Fibroblast of skin of scalp (primary cell): ENCODE measurements at places on chromosomes 4 and X.

- DNase-seq = no peak
These were observed 332.9 kb downstream of the PPP3CA start for GRCh38 chr4:101014417-101014816.

GRCh38 chr4:102534845-102535244, 33.7 kb downstream of the NFKB1 start:
- no peak for DNase-seq

GRCh38 chr4:144709793-144710525, 64.0 kb downstream of the HHIP start:
- DNase-seq = peak; percentile 27

GRCh38 chr4:91935217-91935616, 368.5 kb upstream of the GRID2 start:
- DNase-seq = no peak

DNA sequence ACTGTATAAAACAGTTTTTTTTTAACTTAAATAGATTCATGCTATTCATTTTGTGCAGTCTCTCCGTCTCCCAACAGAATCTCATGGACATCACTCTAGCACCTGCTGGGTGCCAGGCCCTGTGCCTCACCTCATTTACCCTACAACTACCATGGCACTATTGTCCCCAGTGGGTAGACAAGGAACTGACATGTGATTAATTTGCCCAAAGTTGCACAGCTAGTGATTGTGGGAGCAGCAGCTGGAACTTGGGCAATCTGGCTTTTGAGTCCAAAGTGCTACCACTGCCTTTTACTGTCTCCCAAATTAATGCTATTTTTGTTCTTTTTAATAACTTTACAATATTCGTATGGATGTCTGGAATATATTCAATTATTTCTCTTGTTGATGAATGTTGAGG, 11.2 kb upstream of the PGRMC2 start:
- no peak for DNase-seq

GRCh38 chrX:119667111-119667878, 25.7 kb downstream of the SEPTIN6 start:
- no peak for DNase-seq

- DNase-seq = peak; percentile 9
These were observed 704.9 kb upstream of the PABPC4L start for GRCh38 chr4:134906404-134907023.

DNA sequence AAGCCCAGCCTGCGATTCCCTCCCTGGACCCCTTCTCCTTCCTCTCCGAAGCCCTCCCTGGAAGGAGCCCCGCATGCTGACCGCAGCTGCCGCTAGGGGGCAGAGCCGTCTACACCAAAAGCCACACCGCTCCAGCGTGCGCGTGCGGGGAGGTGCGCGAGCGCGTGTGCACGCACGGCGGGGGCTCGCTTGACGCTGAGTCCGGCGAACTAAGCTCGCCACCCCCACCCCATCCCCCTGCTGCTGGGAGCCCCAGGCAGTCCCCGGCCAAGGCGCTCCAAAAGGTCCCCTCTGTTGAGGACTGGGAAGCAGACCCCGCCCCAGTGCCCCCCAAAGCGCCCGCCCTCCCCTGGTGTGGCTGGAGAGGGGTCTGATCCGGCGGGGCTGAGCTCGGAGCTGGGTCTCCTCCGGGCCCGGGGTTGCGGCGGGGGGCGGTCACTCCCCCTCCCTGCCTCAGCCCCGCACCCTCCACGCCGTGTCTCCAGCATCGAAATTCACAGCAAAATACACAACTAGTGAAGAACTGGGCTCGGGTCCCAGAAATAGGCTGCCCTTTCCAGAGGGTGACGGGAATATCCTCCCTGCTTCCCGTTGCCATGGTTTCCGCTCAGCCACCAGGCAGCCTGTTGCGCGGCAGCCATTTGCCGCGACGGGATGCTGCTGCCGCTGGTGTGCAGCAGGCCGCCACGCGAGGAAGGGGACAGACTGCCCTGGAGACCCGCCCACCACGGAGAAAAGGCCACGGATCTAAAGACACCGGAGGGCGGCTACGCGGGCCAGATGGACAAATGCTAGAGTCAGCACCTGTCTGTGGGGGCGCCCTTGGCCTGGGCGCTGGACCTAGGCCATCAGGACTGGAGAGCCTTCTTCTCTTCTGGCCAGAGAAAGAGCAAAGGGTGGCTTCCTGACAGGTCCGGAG, 11.2 kb upstream of the CCNQ start:
- peak; percentile 77 for DNase-seq

DNA sequence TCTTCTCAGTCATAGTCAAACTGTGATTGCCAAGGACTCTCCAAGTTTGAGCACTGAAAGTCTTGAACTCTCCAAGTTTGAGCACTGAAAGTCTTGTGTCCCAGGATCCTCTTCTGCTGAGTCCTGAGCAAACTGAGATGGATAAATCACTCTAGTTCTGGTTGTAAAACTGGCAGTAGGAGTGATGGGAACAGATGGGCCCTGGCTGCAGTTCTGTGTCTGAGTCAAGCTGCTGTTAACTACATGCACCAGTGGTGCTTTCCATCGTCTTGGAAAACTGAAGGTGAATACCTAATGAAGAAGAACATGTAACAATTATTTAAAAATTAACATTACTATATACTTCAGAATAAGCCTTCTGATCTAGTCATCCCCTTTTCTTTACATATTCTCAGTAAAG, 27.6 kb upstream of the KCNIP4 start:
- DNase-seq = no peak

- DNase-seq = no peak
These were observed 206.2 kb upstream of the PCDH18 start for GRCh38 chr4:137738375-137738990.

- no peak for DNase-seq
These were observed 36.3 kb upstream of the PLAC8 start for GRCh38 chr4:83150653-83151330.

GRCh38 chr4:52751487-52751911, 274 bp upstream of the ERVMER34-1 start:
- peak; percentile 13 for DNase-seq

- peak; percentile 47 for DNase-seq
These were observed 754 bp upstream of the KLF3 start for GRCh38 chr4:38663090-38663800.

DNA sequence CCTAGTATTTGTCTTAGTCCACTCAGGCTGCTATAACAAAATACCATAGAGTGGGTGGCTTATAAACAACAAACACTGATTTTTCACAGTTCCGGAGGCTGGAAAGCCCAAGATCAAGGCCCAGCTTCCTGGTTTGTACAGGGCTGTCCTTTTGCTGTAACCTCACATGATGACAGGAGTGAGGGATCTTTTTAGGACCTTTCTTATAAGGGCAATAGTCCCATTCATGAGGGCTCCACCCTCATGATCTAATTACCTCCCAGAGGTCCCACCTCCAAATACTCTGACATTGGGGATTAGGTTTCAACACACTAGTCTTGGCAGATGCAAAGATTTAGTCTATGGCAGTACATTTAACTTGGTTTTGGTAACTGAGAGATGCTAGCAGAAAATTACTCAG, 20.9 kb downstream of the GPAT3 start:
- no peak for DNase-seq

DNA sequence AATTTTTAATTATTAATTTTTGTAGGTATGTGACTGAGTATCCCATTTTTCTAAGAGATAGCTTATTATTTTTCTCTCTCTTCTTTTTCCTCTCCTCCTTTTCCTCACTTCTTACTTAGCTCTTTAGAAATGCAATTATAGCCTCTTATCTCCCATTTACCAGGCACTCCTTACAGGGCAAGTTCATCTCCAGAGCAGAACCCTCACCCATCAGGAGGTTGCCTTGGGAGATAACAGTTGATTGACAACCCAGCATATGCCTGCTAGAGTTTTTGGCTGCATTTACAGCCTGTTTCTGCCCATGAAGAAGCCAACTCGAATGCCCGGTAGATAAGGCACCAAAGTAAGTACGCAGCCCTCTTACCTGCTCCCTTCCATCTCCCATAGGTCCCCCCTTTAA, 572.9 kb upstream of the ZFP42 start:
- no peak for DNase-seq

- DNase-seq = peak; percentile 35
These were observed 40.0 kb upstream of the ARSJ start for GRCh38 chr4:114019276-114019968.

GRCh38 chr4:73798842-73799241, 37.6 kb upstream of the CXCL6 start:
- DNase-seq = no peak

- DNase-seq = no peak
These were observed 9.7 kb upstream of the PLAC8 start for GRCh38 chr4:83124111-83124780.

DNA sequence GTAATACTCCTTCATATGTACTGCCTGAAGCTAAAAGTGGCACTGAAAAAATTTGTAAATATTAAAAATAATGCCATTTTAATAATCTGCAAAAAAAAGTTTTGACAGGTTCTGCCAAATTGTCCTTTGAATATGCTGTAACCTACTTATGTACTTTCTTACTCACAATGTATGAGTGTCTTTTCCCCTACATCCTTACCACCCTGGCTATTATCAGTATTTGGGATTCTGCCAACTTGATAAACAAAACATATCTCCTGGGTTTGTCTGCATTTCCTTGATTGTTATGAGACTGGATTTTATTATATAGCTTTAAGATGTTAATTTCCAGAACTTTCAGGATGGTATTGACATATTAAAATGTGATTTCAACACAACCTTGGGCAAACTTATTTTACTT, 187.9 kb downstream of the CHM start:
- DNase-seq = no peak

GRCh38 chr4:15233626-15234025, 194.2 kb upstream of the C1QTNF7 start:
- no peak for DNase-seq

GRCh38 chrX:41029332-41029731, 55.9 kb upstream of the USP9X start:
- DNase-seq = no peak

- DNase-seq = no peak
These were observed 103.8 kb downstream of the MAPK10 start for GRCh38 chr4:86256086-86256485.

DNA sequence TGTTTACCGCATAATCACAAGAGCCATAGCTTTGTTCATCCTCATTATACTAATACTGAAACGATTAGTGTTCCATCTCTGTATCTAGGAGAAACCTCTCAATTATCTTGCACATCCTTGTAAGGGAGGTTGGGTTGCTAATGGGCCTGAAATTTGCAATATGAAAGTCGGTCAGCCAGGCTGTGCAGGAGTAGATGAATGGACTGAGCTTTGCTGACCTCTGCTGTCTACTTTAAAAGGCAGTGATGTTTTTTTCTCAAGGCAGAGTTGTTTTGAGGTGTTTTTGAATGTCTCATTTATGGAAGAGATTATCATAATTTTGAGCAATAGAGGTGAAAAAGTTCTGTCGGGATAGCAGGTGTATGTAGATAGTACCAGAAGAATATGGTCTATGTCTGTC, 47.9 kb upstream of the LINC00632 start:
- peak; percentile 1 for DNase-seq

- DNase-seq = peak; percentile 27
These were observed 493.0 kb upstream of the FAM241A start for GRCh38 chr4:111652236-111652635.

- peak; percentile 89 for DNase-seq
These were observed 226.7 kb upstream of the MAD2L1 start for GRCh38 chr4:120293341-120293740.

GRCh38 chr4:122614621-122615020, 6.2 kb downstream of the IL21 start:
- DNase-seq = no peak

GRCh38 chrX:6129195-6129594, 99.5 kb downstream of the NLGN4X start:
- no peak for DNase-seq

- no peak for DNase-seq
These were observed 83.5 kb upstream of the PPARGC1A start for GRCh38 chr4:23973308-23973855.

- DNase-seq = no peak
These were observed 174.2 kb downstream of the NHS start for GRCh38 chrX:17549107-17549651.

- DNase-seq = peak; percentile 43
These were observed 215.3 kb upstream of the ANXA3 start for GRCh38 chr4:78336093-78336943.

GRCh38 chrX:22247169-22247568, 25.5 kb upstream of the CBLL2 start:
- DNase-seq = peak; percentile 84

DNA sequence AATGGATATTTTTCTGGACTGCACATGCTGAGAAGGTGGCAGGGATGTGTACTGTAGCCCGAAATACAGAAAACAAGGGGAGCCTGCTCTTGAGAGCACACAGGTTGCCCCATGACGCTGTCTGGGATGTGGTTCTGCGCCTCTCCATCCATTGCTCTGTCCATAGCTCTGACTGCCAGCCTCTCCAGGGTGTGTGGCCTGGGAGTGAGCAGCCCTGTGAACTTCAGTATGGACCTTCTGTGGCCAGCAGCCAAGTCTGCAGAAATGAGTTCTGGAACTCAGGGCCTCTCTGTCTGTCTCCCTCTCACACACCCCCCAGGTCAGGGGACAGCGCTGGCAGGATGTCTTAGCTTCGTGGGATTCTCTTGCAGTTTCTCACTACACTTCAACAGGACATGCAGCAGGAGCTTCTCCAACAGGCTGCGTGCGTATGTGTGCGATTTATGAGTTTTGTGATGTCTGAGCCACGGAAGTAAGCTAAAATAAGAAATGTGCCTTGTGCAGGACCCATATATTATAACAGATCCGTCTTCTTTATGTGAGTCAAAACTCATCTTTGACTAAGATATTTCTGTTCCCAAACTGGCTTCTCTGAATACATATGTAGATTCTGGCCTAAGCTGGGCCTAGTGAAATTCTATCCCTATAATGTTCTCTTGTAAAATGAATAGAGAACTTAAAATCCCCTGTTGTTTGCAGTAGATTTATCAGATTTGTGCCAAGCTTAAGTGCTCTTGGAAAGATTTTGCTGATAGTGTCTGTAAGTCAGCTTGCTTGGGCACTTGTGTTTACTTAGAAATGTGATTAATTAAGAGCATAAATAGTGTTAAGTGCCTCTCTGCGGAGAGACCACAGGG, 40.0 kb downstream of the PROM1 start:
- DNase-seq = no peak

DNA sequence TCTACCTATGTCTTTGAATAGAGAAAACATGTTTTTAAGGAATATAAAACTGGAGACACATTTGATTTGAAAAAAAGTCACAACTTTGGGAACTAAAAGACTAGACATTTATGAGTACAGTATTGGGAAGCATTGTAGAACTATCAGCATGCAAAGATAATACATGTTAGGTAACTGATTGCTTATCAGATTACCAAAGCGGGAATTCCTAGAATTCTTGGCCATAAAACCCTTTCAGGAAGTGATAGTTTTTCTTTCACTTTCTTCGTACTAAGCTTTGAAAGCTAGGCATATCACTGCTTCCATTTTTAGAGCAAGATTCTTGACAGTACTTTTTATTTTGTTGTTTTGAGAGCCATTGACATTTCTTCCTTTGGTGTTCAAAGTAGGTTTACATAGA, 646.6 kb upstream of the PITX2 start:
- no peak for DNase-seq

- DNase-seq = no peak
These were observed 6.5 kb downstream of the CXXC4 start for GRCh38 chr4:104488151-104488550.

- no peak for DNase-seq
These were observed 48.9 kb downstream of the CHIC2 start for GRCh38 chr4:54015423-54016030.

- DNase-seq = peak; percentile 81
These were observed 96.3 kb upstream of the MSX1 start for GRCh38 chr4:4762909-4763821.

GRCh38 chrX:12411831-12412230, 273.6 kb downstream of the FRMPD4 start:
- DNase-seq = no peak

GRCh38 chr4:83947125-83947829, 411.4 kb downstream of the GPAT3 start:
- DNase-seq = no peak
